Cortex of kidney (tissue), 1 donor: ENCODE measurements at places on chromosomes 2 and 18.

GRCh38 chr2:80001701-80002101 is 302.9 kb downstream of the LRRTM1 start:
- no peak for DNase-seq

DNA sequence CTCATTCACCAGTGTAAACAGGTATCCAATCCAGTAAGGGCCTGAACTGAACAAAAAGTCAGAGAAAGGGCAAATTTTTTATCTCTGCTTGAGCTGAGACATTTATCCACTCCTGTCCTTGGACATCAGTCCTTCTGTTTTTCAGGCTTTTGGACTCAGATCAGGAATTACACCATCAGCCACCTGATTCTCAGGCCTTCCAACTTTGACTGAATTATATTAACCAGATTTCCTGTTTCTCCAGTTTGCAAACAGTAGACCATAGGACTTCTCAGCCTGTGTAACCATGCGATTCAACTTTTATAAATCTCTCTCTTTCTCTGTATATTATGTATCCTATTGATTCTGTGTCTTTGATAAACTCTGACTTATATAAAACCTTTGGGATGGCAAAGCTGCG is 289.3 kb upstream of the CDH2 start:
- DNase-seq: no peak

DNA sequence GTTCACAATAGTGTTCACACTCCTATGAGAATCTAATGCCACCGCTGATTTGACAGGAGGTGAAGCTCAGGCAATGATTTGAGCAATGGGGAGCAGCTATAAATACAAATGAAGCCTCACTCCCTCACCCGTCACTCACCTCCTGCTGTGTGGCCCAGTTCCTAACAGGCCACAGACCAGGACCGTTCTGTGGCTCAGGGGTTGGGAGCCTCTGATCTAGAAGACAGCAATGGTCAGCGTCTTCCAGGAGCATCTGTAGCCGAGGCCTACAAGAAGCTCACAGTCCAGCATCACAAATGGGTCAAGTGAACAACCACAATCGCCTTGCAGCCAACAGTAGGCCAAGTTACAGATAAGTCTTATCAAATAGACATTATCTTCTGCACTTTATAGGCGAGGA is 110.0 kb upstream of the SLC66A3 start:
- no peak for DNase-seq

GRCh38 chr2:10079870-10080535 is at the start of gene CYS1:
Gene CYS1, minus strand, starts transcription at chr2:10080411. Its CDS starts 188 bp downstream, at chr2:10080223.
- no peak for DNase-seq

GRCh38 chr2:45210462-45211195 is 201.4 kb upstream of the SIX2 start:
- no peak for DNase-seq

- DNase-seq: no peak
Measured at GRCh38 chr2:196262606-196263005, 91.2 kb upstream of the STK17B start.

- DNase-seq: no peak
Measured at GRCh38 chr2:109230941-109231420, 102.0 kb downstream of the SH3RF3 start.

DNA sequence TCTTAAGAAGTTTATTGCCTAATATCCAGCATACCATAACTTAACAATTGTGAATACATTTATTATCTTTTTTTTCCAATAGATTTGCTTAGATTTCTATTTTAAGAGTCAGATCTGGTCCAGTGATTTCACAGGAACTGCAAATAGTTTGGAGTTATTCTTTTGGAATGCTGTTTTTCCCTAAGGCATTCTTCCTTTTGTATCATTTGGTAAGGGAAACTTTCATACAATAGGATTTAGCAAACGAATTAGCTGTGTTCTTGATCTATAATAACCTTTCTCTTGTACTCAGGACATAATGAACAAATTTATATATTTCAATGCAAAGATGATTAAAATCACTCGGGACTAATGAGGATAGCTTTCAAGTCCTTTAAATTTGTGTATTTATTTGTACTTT is 201.6 kb downstream of the ERBB4 start:
- no peak for DNase-seq

GRCh38 chr2:67462738-67463496 is 65.8 kb downstream of the ETAA1 start:
- DNase-seq: no peak

GRCh38 chr2:48292393-48292792 is 237.6 kb upstream of the STON1 start:
- no peak for DNase-seq

DNA sequence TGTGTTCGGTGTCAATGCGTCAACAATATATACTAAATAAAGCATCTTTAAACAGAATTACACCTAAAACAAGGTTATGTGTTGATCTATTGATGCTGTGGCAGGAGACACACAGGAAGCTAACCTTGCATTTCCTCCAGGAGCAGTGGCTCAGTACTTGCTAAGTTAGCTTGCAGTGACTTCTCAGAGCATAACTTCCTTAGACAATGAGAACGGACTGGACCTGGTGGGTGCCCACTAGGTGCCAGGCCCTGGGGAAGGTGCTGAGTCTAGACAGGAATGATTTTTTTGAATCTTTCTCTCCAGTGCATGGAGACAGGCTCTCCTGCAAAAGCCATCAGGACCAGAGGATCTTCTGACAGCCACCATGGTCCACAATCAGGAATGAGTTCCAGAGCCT is 73.8 kb upstream of the MGAT4A start:
- no peak for DNase-seq

DNA sequence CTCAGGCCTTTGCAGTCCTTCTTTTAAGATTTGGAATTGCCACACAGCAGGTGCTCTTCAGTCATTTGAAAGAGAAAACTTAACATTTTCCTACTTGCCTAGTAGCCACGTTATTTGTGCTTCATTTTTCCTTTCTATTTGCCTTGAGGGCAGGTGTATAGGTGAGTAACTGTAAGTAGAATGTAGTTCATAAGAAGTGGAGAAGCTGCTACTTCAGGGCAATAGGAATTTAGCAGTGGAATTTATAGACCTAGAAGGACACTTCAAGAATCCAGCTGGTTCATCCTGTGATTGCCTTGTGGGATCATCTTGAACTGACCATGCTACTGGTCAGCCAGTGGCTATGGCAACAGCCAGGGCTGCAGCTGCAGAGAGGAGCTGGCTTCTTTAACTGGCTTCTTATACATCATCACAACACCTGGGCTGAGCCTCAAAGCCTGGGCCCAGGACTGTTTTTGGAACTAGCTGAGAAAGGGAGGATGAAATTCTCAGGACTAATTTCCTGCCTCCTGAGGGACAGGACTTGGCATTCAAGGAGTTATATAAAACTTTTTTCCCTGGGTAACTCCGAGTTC is 5.1 kb upstream of the LANCL1 start:
- DNase-seq: no peak

GRCh38 chr2:86074256-86074655 is 31.4 kb downstream of the POLR1A start:
- no peak for DNase-seq

GRCh38 chr2:144464730-144465129 is 55.2 kb downstream of the ZEB2 start:
- no peak for DNase-seq

DNA sequence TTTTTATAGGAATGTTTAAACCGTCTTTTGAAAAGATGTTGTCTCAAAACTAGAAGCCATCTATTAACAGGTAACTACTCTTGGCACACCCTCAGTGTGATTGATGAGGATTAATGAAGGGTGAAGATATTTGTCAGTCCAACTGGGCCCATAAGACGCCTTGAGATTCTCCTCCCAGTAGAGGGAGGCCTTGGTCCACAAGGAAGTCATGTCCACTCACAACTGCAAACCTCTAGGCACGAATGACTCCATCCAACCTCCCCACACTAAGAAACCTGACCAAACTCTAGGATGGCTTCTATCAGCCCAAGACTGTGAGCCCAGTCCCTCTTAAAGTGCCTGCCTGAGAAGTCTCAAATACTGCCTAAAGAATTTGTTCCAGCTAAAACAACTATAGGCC is 19.2 kb upstream of the GRP start:
- no peak for DNase-seq

GRCh38 chr18:50716902-50717301 is 102.9 kb downstream of the MRO start:
- no peak for DNase-seq

GRCh38 chr18:61949946-61950345 is 57.1 kb upstream of the RNF152 start:
- DNase-seq: no peak

GRCh38 chr2:172930871-172931255 is 144.8 kb upstream of the MAP3K20 start:
- no peak for DNase-seq

DNA sequence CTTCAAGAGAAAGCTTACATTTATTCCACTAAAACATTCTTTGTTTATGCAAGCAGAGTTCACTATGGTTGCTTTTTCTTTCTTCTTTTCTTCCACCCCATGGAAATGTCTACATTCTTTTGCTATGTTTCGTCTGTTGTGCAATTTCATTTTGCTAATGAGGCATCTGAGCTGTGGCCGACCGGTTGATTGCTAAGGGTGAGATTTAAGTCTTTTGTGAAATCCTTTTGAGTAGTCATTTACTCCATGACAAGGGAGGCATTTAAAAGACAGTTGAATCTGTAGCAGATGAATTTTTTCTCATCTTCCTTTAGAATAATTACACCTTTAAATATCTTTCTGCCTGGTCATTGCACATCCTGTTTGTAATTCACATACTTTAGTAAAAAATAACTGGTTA is 324.1 kb upstream of the THUMPD2 start:
- DNase-seq: no peak

GRCh38 chr2:241148891-241149674 is at the start of gene PASK:
Gene PASK, minus strand, starts transcription at chr2:241149472. Its CDS starts 6,440 bp downstream, at chr2:241143032.
- no peak for DNase-seq

DNA sequence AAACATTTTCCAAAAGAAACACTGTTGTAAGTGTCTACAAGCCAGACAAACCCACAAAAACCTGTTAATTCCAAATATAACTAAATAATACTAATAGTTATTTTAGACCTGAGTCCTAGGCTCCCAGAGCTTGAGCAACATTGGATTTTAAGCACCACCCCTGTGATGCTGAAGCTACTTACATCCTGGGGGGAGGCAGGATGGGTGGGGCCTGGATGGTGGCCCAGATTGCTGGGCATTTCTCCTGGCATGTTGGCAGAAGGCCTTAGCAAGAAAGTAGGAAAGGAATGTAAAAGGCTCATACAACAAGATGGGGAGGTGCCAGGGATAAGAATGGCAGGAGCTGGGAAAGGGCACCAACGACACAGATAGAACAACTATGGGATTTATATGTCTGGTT is 50.7 kb upstream of the OTX1 start:
- DNase-seq: no peak

- DNase-seq: no peak
Measured at GRCh38 chr2:237128026-237128703, 42.5 kb downstream of the COPS8 start.

GRCh38 chr2:172404824-172405223 is 22.6 kb upstream of the ITGA6 start:
- DNase-seq: no peak

- DNase-seq: no peak
Measured at GRCh38 chr2:16871411-16871810, 205.8 kb upstream of the CYRIA start.

DNA sequence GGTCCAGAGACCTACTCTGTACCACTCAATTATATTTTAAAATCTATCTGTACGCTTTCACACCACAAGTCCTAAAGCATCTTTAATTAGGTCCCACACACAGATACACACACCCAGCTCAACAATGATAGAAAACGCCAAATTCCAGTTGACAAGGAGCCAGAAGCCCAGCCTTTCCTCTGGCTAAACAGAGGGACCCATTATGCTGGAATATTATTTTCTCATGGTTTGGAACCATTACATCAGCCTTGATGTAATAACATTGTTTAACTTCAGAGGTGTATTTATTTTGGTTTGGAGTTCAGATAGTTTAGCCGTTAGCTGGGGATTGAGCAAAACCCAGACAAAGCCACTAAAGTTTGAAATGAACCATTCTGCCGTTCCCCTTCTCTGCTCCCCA is 14.0 kb upstream of the INHBB start:
- DNase-seq: no peak

- no peak for DNase-seq
Measured at GRCh38 chr18:24219561-24220317, 80.9 kb downstream of the CABYR start.

GRCh38 chr2:5978131-5978751 is 286.1 kb downstream of the SOX11 start:
- DNase-seq: no peak

DNA sequence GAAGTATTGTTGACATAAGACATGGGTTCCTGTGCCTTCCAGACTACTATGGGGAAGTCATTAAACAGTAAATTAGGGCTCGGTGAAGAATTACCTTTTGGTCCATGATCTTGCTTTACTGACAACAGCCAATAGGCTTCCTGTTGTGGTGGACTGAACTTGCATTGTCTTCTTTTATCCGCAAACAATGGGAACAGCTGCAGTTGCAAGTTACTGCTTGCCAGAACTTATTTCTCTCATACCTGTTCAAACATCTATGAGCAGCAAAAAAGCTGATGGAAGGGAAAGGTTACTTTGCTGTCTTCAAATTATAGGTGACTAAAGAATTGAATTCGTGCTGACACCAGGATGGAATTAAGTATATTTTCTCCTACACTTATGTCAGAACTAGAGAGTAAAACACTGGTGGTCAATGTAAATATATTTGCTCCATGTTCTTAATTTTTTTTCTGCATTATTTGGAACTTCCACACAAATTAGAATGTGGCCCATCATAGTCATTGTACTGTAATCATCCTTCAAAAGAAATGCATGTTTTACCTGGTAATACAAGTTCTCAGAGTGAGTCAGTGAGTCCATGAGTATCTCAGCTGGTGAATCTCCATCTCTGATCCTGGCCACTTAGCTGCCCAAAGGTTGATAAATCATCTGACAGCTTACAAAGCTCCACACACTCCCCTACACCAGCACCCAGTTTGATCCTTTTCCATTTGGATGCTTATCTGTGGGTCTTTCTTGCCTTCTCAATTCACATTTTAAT is 37.3 kb upstream of the RNF152 start:
- no peak for DNase-seq

DNA sequence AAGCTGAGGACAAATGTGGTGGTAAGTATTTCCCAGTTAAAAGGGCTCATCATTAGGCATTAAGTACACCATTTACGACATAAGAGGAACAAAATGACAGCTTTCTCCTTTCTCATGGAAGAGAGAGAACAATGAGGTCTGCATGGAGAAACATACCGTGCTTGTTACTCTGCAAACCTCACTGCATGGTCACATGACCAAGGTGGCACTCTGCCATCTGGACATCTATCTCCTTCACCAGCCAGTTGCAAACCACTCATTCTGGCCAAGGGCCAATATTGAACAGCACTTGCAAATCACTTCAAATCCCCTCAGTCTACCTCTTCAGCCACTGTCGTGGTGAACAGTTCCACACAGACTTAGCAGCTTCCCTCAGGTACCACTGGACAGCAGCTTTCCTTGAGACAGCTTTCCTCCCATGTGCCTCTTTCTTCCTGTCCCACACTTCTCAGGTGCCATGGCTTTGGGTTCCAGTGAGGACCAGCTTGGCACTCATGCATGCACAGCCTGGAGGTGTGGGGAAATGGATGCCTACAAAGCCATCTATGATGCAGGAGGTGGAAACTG is 29.5 kb upstream of the DPP4 start:
- DNase-seq: no peak
